ENCODE measurements at places on chromosomes 3 and 15.

GRCh38 chr3:193710286-193711165 is 117.5 kb downstream of the OPA1 start:
- no peak for DNase-seq

DNA sequence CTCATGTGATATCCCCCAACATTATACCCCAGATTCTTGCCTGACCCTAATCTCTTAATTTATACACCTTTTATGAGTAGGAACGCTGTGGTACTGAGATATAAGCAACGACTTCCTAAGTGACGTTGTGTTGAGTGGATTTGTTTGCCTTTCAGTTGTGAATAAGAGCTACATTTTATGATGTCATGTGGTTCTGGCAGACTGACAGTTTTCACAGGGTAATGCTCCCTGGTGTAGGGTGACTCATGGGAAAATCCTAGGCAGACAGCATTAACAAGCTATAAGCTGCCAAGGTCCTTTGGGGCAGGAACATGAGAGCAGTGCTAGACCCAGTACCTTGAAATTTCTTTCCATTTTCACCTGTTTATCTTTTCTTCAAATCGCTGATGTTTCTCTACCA is 11.2 kb downstream of the C3orf52 start:
- peak; percentile 31 for DNase-seq

GRCh38 chr15:67137319-67137718 is 71.9 kb downstream of the SMAD3 start:
- DNase-seq, result no peak

- no peak for DNase-seq
Observed at GRCh38 chr3:73060302-73060723, 1.1 kb upstream of the EBLN2 start.

DNA sequence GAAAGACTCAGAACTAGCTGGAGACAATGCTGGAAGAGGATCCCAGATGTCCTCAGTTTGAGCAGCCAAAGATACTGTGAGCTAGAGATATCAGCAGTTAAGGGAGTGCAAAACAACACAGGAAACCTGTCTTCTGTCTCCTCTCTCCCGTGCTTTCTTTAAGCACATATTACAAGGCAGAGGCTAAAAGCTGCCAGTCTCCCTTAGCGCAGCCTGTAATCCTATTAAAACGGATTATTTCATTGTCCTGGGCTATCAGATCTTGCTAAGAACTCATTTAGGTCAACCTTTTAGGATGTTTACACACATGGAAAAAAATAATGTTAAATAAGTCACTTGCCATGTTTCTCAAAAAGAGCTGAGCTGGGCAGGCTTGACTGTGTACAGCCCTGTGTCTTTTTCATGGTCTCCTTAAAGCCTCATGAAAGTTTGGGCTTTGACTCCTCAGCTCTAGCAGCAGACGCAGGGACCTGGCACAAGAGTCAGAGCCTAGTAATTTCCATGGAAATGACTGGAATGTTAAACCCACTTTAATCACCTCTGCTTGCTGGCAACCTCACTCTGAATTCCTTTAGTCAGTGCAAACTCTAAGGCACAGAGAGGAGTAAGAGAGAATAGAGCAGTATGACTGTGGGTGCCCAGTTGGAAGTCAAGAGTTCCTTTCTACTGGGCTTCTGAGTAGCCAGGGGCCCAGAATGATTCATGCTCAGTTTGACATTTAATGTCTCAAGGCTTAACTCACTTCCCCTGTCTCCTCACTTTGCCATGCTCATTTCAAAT is 491.9 kb downstream of the NTRK3 start:
- no peak for DNase-seq

DNA sequence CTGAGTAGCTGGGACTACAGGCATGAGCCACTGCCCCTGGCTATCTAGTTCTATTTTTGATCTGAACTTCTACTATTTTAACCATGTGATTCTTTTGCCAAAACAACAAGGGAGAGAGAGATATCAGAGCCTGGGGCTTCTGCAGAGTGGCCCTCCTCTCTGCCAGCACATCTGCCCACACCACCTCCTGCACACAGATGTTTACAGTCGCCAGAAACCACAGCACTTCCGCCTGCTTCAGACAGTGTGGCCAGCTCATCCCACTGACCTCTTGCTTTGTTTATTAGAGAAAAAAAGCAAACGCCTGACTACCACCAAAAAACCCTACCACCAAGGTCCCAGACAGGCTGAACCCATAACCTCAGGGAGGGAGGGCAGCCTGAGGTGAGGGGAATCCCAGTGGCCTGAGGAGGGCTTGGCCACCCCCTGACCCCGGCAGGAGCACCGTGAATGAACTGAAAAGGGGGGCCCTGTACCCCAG is 85.9 kb upstream of the ABHD2 start:
- DNase-seq, result no peak

GRCh38 chr3:79517766-79518413 is 249.9 kb downstream of the ROBO1 start:
- no peak for DNase-seq

DNA sequence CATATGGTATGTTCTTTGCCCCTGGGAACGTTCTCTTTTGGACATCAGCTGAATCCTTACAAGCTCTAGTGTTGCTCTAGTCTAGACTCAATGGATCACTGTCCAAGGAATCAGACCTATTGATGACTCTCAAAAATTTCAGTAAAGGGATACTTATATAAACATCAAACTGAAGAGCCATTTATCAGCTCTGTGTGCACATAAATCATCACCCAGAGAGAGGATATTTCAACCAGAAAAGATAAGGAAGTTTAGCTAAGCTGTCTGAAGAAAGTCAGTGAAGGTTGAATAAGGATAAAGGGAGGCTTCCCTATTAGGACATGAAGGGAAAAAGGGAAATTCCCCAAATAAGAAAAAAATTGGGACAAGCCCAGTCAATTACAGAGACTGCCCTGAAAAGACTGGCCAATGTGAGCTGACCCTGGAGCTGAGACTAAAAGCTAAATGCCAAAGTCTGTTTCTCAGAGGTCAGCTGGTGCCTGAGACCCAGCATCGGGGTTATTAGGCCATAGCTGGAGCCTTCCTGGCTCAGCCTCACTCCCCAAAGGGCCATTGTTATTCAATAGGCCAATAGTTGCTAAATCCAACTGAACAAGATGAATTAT is 424.1 kb upstream of the THBS1 start:
- no peak for DNase-seq

DNA sequence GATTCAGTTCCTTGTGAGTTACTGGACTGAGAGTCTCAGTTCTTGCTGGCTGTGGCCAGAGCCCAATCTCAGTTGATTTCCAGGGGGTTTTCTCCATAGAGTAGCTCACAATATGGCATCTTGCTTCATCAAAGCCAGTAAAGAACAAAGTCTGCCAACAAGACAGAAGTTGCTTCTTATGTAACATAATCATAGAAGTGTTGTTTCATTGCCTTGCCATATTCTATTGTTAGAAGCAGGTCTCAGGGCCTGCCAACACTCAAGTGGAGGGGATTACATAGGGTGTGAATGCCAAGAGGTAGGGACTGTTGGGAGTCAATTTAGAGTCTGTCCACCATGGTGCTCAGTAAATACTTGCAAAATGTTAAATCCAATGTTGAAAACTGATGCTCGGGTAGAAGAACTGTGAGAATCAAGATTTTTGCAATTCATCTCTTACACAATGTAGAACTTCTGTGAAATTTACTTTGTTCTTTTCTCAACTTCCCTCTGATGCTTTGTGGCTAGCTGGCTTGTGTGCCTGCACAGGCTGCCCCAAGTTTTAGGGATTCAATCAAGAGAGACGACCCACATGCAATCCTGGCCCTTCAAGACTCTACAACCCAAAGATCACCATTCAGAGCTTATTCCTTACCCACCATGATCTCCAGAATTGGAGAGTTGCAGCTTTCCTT is 13.3 kb upstream of the PXYLP1 start:
- DNase-seq, result no peak
